ENCODE measurements at places on chromosomes 11 and 22.

- no peak for DNase-seq
These were observed 26.4 kb downstream of the AMOTL1 start for GRCh38 chr11:94794287-94795168.

DNA sequence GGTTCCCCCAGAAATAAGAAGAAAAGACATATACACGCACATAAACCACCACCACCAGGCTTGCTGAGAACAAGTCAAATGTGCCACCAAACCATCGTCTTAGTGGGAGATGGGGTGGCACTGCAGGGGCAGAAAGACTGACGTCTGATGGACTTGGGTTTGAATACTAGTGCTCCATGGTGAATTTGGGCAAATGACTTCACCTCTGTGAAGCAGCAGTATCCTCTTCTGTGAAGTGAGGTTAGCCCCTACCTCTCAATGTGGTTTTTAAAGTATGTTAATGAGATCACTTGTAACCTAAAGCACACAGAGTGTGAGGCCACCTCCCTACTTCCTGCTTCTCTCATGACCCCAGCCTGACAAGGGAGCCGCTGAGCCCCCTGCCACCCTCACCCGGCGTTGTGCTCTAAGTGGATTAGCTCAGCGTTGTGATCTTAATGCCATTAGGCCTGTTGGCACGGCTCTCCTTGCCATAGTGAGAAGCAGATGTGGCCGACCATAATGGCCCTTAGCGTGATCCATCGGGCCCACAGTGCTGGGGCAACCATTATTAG lies 14.4 kb downstream of the ZBTB16 start:
- no peak for DNase-seq

DNA sequence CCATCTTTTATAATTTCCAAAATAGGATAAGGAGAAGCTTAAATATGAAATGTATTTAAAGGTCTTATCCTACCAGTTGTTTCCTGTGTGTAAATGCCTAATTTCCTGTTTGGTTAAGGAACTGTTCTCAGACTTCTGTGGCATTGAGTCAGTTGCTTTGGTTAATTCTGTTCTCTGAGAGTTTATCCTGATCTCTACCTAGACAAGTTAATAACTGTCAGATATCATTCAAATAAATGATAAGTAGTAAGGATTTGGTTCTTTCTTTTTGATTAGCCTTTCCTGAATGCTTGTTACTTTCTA lies 39.5 kb downstream of the CTNND1 start:
- DNase-seq, result no peak

DNA sequence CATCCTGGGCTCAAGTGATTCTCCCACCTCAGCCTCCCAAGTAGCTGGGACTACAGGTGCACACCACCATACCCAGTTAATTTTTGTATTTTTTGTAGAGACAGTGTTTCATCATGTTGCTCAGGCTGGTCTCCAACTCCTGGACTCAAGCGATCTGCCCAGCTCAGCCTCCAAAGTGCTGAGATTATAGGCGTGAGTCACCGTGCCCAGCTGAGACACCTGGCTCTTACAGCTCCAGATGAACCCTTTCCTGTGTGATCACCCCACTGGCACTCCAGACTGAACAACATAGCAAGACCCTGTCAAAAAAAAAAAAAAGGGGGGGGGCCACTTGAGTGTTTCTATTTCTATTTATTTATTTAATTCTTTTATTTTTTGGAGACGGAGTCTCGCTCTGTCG lies 1.0 kb upstream of the ADSL start:
- DNase-seq, result no peak

DNA sequence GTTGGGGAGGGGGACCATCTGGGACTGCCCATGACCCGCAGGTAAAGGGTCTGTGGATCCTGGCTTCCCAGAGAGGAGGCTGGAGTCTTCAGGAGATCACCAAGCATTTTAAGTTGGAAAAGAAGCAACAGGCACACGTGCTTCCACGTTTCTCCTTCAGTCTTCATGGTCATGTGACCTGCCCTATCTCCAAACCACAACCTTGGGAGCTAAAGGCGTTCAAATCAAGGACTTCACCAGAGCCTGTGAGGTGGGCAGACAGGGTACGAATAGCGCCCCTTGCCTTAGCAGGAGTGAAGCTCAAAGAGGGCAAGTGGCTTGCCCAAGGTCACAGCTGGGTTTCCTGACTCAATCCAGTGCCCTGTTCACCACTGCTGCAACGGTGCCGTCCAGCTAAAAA lies 6.7 kb downstream of the TMEM184B start:
- DNase-seq, result no peak

DNA sequence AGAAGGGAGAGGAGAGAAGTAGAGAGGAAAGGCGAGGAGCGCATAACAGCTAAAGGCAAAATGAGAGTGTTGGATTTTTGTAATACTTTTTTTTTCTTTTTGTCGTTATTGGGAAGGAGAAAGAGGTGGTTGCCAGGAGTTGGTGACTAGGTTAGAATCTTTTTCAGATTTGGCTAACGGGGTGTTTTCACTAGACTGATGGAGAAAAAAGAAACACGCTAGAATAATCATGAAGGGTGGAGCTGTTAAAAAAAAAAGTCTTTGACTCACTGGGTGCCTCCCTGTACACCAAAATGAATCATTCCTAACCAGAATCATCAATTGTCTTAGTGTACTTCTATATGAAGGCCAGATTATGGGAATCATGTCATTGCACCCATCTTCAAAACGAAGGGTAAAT lies 12.7 kb downstream of the BLID start:
- no peak for DNase-seq

DNA sequence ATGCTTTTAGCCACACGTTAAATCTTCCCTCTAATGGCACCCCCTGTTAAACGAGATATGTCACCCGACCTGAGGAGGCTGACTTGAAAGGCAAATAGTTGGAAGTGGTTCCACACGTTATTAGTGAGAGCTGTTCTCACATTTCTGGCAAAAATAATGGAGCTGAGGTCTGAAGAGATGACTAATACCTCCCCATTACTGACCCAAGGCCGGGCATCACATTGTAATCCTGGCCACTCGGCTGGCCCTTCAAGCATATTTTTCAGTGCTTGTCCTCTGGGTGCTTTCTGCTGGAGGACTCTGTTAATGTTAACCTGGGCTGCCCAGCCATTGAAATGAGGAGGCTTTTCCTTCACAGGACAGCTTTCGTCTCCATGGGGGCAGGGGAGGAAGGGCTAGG lies 260.0 kb upstream of the CADM1 start:
- DNase-seq, result no peak

DNA sequence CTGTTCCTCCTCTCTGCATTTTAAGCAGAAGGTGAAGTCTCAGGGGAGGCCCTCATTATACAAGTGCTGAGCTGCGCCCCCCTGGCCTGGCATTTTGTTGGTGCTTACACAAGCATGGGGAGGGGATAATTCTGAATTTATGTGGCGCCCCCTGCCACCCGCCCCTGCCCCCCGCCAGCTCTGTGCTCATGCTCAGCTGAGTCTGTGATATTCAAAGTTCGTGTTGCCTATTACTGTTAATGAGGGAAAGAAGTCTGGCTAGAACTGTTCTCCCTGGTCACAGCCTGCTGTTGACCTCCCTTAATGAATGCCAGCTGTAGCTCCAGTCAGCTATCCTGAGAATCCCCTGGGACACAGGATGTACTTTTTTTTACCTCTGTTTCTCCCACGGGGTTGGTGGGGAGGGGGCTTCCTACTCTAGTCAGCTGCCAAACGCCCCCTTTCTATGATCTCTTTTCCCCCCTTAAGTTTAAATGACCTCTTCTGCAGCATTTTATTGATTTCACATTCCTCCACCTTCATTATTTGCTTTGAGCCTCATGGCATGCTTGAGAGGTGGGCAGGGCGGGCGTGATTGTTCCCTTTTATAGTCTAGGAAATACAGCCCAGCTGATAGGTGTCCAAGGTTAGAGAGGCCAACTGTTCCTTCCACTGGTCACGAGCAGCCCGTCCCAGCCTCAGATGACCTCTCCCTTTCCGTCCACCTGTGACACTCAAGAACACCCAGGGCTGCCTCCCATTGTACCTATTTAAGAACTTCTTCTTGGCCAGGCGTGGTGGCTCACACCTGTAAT lies 12.2 kb downstream of the USP2 start:
- DNase-seq, result no peak

- no peak for DNase-seq
These were observed 63.1 kb downstream of the CEP164 start for GRCh38 chr11:117390743-117391142.

GRCh38 chr11:285894-286220 lies 3.1 kb upstream of the PGGHG start:
- no peak for DNase-seq

DNA sequence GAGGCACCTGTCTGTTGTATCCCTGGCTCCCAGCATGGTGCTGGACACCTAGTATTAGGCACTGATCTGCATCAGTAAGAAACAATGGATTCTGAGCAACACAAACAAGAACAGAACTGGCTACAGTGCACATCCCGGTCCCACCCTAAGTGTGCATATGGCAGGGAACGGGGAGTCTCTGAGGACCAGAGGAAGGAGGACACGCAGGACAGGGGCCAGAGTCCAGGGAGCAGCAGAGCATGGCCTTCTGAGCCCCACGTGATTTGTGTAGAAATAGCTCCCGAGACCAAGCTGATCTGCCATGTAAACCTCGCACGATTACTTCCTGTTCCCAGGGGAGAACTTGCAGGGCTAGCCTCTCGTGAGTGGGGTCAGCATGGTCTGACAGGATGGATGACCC lies 12.7 kb upstream of the SNX32 start:
- no peak for DNase-seq

DNA sequence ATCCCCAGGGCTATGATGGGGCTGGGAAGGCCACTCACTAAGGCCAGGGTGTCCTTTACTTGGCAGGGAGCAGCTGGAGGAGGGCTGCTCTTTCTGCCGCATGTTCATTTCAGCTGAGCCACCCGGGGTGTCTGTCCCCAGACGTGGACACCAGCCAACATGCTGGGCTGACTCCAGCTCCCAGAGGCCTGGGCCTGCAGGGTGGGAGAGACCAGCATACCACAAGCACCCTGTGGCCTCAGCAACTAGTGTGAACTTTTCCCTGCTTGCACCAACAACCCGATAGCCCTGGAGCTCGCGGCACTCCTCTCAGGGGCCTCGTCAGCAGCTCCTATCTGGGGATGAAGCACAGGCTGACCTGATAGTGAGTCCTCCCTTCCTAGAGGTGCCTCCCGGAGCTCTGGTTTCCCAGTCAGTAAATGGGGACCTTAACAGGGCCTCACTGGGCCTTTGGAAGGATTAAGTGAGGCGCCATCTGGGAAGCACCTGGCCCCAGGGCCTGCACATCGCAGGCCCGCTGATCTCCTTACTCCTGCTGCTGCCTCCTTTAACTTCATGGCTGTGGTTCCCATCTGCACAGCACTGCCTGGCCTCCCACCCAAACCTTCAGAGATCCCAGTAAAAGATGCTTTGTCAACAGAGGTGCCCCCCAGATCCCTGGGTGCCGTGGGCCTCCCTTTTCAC lies 83.4 kb downstream of the GALNT18 start:
- no peak for DNase-seq

- DNase-seq, result no peak
These were observed 35.6 kb upstream of the CACNG2 start for GRCh38 chr22:36739185-36739584.

- DNase-seq, result no peak
These were observed 609 bp downstream of the CDK2AP2 start for GRCh38 chr11:67507242-67507863.

GRCh38 chr11:8089791-8090510 lies 8.9 kb downstream of the TUB start:
- no peak for DNase-seq

- no peak for DNase-seq
These were observed 94.2 kb upstream of the FAT3 start for GRCh38 chr11:92130421-92130831.

DNA sequence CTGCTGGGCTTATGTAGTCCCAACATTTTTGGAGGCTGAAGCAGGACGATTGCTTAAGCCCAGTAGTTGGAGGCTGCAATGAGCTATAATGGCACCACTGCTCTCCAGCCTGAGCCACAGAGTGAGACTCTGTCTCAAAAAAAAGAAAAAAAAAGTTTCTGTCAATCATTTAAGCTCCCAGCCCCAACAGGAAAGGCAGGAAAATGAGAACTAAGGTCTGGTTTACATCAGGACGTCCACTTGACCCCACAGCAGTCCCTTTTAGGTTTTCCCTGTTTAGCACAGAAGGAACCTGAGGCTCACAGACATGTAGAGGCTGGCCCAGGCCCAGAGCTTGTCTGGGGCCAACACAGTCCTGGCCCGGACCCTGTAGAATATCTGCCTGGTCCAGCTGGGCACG lies 9.2 kb upstream of the TTLL1 start:
- no peak for DNase-seq

DNA sequence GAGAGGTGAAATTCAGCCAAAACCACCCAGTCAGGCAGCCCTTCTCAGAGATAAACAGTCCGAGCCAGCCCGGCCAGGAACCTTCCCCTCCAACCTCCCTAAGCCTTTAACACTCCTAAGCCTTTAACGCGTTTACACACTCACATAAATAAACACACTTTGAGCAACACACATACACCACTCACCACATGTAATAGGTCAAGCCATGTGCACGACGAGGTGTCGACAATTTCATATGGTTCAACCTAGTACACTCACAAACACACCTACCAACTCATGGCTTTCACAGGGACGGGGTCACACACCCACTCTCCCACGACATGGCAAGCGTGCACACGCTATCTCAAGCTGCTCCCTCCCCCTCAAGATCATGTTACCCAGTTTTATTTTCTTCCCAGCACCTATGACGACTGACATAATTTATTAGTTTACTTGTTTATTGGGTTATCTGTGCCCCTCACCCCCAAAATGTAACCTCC lies 15.5 kb downstream of the SLC43A1 start:
- DNase-seq, result no peak

DNA sequence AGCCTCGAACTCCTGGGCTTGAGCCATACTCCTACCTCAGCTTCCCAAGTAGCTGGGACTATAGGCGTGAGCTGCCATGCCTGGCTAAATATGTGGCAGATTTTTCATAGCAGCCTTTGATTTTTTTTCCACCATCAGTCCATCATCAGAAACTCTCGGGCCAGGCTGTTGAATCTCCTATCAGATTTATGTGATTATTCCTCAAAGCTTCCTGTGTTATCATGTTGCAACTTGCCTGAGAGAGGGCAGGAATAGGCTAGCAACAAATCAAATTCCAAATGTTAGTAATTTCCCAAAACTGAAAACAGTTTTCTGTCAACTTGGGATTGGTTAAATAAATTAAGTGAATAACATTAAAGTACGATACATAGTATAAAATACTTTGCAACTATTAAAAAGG lies 3.4 kb downstream of the LRRC51 start:
- DNase-seq, result no peak

DNA sequence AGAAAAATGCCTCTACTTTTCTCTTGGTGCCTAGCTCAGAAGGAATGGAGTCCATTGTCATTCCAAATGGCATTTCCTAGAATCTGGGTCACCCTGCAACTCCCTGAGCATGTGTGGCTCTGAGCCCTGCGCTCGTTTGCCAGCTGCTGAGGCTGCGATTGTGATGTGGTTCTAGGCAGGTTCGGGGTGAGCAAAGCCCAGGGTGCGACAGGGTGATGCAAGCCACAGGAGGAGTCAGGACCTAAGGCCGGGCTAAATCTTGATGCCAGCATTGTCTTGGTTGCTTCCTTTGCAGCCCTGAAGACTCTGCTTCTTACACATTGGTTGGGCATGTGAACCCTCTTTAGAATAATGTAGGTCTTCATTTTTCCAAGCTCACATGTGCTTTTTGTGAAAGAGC lies 131.0 kb downstream of the MORC2 start:
- no peak for DNase-seq

Data from esophagus squamous epithelium (tissue), 5 donors.